ENCODE measurements at places on chromosomes 12 and 14.

DNA sequence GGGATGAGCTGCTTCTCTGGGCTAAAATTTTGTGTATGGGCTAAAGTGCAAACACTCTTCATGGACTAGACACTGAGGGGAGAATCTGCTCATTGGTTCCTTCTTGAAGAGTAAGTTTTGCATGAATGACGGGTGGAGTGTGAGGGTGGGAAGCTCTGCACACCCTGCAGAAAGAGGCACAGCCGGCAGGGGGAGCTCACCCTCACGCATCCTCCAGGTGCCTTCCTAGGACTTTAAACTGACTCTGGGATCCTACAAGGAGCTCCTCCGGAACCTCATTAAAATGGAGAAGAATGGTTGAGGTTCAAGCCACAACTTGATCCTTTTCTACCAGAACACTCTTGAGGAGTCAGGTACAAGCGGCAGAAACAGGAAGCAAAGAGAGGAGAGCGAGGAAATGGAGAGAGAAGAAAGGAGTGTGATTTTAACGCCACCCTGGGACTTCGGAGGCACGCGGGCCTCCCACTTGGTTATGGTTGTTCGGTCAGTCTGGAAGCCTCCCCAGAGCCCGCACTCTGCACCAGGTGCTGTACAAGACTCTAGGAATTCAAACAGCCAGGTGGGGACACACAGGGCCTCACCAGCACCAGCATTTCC lies 87.5 kb downstream of the SETD3 start:
- peak; percentile 47 for DNase-seq

DNA sequence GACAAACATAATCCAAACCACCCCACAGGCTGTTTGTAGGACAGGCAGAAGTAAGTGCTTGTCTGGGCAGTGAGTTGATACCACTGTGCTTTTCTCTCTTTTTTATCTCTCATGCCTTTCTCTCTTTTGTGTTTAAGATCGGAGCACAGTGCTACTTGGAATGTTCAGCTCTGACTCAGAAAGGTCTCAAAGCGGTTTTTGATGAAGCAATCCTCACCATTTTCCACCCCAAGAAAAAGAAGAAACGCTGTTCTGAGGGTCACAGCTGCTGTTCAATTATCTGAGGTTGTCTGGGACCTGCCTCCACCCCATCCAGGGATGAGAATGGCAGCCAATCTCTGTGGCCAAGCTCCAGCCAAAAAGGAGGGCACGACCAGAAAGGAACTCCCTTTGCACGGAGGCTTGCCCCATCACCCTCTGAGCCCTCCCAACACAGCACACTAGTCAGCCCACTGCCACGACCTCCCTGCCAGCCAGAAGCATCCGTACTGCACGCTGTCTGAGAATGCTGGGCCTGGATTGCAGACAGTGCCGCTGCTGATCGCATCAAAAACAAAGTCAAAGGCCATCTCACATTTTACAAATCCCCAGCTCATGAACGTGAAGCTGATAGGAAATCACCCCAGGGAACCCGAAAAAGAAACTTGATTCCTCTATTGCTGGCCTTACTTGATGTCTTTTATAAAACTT lies 27.8 kb downstream of the GPHB5 start:
- peak; percentile 16 for DNase-seq

DNA sequence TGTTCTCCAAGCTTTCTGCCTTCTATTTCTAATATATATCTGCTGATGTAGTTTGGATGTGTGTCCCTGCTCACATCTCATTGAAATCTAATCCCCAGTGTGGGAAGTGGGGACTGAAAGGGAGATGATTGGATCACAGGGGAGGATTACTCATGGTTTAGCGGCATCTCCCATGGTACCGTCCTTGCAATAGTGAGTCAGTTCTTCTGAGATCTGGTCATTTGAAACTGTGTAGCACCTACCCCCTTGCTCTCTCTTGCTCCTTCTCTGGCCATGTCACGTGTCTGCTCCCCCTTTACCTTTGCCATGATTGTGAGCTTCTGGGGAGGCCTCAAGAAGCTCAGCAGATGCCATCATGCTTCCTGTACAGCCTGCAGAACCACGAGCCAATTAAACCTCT lies 26.2 kb upstream of the ALX1 start:
- no peak for DNase-seq

DNA sequence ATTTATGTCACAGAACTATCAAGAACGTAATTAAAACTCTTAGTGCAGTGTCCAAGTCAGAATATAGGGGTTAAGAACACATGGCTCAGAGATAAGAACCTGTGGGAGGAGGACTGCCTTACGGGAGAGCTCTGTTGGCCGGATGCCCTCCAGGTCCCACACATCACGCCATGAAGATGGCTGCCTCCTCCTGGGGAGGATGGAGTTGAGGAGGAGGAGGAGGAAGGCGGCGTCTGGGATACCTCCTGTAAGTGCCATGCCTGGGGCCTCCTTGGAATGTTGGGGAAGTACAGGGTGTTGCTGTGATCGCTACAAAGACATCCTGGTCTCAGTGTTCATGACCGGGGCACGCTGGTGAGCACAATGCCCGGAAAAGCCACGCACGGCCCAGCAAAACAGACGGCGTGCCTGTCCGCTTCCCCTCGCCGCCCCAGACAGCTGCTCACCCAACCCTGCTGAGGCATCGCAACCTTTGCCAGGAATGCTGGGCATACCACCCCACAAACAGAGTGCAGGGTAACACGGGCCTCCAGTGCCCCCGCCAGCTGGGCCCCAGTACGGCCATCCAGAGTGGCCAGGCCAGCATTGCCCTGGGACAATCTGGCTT lies 28.7 kb upstream of the CD9 start:
- no peak for DNase-seq

- peak; percentile 69 for DNase-seq
Measured at GRCh38 chr12:130204541-130204953, 42.3 kb downstream of the FZD10 start.

DNA sequence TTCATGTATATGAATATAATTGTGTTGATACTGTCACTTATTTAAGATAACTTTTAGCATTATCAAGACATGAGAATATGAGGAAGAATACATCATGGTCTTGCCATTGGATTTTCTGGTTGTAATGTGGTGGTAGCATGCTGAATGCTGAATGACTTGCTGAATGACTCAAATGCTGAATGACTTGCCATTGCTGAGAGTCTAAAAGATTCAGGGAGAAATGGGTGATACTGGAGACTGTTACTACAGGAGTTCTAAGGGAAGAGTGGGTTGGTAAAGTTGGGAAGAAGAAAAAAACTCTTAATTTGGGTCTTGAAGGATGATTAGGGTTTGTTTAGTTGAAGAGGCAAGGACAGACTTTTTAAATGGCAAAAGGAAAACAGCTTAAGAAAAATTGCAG lies 72.1 kb upstream of the MANSC4 start:
- no peak for DNase-seq

DNA sequence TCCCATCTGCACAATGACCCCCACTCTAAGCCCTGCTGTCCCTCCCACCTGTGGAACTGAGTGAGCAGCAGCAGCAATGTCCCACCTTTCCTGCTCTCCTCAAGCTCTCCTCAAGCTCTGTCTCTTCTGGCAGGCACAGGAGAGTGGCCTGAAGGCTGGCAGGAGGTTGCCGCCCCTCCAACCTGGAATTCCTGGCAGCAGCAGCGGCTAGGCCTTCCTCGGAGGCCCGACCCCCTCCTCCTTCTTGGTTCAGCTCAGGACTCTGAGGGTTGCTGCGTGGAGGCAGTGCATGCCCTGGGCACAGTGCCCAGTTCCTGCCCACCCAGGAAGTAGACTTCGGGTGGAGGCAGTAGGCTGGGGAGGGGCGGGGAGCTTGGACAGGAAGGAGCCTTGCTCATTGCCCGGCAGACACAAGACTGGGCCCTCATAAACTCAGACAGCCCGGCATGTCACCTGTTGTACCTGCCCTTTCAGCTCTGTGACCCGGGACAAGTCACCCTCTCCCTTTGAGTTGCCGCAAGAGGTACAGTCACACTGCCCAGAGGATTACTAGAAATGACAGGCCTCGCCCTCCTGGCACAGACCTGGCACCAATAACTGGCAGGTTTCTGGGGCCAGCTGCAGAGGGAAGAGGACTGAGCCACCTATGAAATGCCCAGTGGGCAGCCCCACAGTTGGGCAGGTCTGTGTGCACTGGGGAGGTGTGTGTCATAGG lies 2.1 kb upstream of the SERPINA1 start:
- DNase-seq: peak; percentile 60

DNA sequence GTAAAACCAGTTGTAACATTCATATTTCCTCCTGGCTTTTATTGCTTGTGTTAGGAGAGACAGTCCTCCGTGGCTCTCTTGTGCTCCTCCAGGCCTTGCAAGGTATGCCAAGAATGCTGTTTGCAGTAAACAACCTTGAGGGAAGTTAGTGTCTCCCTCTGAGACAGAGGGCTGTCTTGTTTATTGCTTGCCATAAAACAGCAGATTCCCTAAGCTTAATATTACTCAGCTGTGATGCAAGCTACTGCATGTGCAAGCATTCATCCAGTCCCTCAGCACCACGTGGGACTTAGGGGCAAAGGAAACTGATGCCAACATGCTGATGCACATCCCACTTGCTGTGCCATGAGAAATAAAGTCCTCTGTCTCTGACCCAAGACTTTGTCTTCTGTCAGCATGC lies 6.6 kb downstream of the POMT2 start:
- DNase-seq: no peak

GRCh38 chr12:102903337-102904007 lies 13.6 kb downstream of the PAH start:
- DNase-seq: no peak

DNA sequence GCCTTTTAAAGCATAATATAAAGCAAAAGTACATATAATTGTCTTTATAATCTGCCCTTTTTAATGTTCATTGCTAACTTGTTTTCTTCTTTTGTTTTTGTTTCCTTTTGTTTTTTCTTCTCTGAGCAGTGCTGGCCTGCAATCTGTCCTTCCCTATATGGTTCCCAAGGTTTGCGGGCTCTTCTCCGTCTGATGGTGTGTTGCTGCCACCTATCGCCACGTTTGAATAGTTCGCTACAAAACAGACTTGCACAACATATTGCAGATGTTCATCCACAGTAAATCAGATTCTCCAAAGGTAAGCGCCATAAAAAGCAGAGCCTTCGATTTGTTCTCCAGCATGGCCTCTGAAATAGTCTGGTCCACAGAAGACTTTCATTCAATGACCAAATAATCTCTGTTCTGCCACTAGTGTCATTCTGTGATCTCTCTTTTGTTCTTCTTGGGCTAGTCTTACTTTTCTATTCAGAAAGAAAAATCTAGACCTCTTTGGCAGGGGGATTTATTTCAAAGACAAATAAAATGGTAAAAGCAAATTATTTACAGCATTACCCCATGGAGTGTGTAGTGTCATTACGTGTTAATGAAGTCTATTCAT lies 33.5 kb downstream of the C12orf50 start:
- DNase-seq: peak; percentile 79

DNA sequence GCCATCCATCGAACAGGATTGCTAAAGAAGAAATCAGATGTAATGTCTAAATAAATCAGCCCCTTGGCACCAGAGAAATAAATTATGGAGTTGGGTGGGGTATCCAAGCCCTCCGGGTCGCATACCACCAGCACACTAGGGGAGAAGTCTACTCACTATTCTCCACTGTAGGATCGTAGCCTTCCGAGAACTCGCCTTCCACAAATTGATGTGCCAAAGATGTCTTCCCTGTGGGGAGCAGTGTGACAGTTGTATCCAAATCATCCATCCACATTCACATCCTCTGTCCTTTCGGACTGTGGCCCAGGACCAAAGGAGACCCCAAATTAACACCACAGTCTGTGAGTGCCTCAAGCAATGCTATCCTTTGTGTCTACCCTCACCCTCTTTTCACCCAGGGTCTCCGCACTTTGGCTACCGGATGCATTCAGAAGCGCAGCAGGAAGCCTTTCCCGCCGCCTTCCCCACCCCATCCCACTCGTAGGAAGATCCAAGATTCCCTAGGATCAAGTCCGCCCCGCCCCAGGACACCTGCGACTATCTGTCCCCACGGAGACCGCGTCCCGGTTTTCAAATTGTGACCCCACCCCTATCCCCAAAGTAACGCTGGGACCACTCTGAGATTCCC lies 786 bp downstream of the RHEBL1 start:
- no peak for DNase-seq

DNA sequence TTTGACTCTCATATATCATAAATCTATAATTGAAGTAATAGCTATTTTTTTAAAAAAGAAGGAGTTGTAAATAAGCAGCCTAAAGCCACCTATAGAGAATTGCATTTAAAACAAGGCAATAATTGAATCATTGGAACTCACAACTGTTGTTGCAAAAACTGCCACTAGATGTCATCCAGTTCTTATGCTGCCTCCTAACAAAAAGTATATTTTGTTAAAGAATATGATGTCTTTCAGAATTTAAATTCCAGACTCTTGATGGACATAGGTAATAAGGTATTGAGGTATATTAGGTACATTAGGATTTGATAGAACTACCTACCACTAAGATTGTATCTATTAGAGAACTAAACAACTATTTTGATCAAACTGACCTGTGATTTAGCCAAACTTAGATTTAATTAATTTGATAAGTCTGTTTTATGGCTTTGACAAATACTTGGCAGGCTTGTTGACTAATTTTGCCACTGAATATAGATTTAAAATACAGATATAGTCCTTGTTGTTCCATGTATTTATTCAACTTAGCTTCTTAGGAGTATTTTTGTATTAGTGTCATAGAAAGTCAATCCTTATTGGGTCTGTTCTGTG lies 401.4 kb downstream of the RPL10L start:
- peak; percentile 33 for DNase-seq

DNA sequence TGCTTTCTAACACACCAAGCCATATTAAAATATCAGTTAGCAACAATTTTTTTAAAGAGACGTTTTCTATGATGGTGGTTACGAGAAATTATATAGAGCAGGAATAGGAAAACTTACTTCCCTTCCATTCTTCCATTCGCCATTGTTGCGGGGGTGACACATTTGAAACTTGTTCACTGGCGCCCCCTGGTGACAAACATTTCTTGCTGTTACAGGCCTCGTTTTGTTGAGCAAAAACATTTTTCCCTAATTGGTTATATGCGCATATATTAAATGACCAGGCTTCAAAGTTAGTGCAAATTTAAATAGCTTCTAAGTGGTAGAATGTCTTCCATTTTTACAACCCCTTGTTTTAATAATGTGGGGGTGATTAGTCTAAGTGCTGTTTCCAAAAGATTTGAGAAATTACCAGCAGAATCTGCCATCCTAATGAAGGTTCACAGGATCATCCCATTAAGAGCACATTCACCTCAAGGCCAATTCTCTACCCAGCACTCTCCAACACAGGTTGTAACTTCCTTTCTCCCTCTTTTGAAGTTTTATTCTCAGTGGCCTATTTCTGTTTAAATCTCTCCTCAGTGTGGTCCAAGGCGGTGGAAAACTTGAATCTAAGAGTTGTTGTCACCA lies 1124.7 kb downstream of the FLRT2 start:
- peak; percentile 66 for DNase-seq

GRCh38 chr12:6684609-6685008 lies 4.6 kb downstream of the ZNF384 start:
- DNase-seq: peak; percentile 75

GRCh38 chr12:5094551-5094950 lies 50.9 kb downstream of the KCNA5 start:
- DNase-seq: no peak

- no peak for DNase-seq
Measured at GRCh38 chr12:39043424-39043822, 138.0 kb upstream of the CPNE8 start.
